Fibroblast of the aortic adventitia (primary cell): ENCODE measurements at places on chromosomes 12 and 14. TPM values are rescaled to one million over a fixed set of nuclear protein-coding genes. Genes with fewer than 3 reads are reported as not detected.

AQP6 gene
- total RNA-seq: 0.09 TPM in 1 of 2 replicates, not detected in the other

GRCh38 chr12:26358651-26359050 is 163.3 kb downstream of the SSPN start:
- DNase-seq: no peak

DNA sequence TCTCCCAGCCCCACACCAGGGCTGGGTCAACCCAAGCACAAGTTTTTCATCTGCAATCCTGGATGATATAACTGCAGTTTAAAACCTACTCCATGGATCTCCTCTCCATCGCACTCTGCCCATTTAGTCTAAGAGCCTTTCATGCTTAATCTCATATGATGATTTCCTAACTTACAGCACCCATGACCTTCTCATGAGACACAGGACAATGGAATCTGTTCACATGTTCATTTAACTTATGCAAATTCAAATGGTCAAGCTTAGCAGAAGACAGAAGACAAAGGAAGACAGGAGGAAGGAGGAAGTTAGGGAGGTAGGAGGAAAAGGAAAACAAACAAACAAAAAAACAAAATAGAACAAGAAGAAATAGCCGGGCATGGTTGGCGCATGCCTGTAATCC is 64.6 kb upstream of the PNMA1 start:
- no peak for DNase-seq

GRCh38 chr14:51283402-51284085 is 43.5 kb downstream of the TMX1 start:
- DNase-seq: peak; percentile 96

BHLHE41 gene
- total RNA-seq: 2.3 and 9.2 TPM in 2 replicates

GRCh38 chr12:19223695-19224094 is 94.2 kb downstream of the PLEKHA5 start:
- DNase-seq: peak; percentile 81

DNA sequence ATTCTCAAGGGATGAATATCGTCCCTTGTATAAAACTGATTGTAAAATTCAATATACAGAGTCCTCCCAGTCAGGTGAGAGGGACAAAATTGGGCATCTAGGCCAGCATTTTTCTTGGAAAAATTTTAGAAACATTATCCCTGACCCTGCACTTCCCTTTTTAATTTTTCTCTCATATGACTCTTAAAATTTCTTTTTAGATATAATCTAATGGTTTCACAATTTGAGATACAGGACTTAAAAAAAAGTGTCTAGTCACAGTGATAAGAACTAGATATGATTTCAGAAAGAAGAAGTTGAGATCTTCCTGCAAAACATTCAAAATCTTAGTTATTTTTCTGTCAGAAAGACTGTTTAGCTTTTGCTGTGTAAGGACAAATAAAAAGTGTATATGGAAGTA is 270.8 kb upstream of the PPFIA2 start:
- DNase-seq: no peak

GRCh38 chr14:75439989-75440388 is 12.2 kb downstream of the JDP2 start:
- no peak for DNase-seq

DNA sequence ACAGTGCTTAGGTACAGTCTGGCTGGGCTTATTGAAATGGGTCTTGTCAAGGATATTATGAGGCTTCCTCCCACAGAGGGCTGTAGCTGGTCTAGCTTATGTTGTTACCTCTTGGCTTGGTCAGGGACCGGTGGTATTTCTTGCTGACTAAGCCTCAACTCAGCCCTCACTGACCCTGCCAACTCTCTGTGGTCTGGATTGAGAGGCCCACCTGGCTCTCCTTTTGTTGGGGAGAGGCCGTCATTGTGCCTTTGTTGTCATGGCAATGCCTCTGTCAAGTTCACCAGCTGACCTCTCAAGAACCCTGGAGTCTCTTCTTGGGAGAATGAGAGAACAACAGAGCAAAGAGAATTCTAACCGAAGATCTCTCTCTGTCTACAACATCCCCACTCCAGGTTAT is 245.6 kb upstream of the NPAS3 start:
- DNase-seq: peak; percentile 70

SYT1 gene
- 5.6 and 43.3 TPM in 2 replicates for total RNA-seq

DNA sequence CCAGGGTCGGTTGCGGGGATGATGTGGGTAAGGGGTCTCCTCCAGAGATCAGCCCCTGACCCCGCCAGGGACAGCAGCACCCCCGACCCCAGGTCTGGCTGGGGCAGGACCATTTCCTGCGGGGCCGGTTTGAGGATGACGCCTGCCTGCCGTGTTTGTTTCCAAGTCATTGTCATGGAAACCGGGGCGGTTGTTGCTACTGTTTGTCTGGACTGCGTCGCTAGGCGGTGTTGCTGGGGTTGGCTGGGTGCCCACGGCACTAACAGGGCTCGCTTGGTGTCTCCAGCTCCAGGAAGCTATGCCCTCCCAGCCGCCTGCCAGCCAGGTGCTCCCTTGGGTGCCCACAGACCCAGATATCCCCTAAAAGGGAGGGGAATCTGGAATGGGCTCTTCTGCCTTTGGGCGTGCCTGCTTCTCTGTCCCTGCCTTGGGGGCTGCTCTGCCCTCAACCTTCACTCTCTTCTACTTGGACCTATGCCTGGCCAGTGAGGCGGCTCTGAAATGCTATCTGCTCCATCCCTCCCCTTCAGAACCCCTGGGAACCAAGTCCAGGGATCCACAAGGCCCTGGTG is 4.7 kb upstream of the CRIP1 start:
- DNase-seq: peak; percentile 95

DNA sequence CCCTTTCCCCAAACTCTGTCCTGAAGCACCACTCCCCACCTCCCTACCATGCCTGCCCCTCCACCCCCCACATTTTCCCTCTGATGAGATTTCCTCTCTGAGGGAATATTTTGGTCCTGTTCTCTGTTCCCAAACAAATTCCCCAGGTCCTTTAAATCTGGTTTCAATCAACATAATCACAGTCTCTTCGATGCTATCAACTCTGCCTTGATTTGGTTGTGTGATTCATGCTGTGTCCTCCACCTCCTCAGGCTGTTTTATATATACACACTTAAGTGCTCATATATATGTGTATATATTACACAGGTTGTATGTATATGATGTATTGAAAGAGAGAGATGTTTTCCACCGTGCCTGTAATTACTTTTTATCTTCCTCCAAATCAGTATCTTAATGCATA is 36.0 kb downstream of the NTF3 start:
- DNase-seq: no peak
